ENCODE measurements at places on chromosomes 1 and 21. TPM values are rescaled to one million over a fixed set of nuclear protein-coding genes. Genes with fewer than 3 reads are reported as not detected.

The RPE65 gene
- polyA plus RNA-seq = not detected

The CD1B gene
- polyA plus RNA-seq = not detected

The RAB3B gene
- 5.7 TPM for polyA plus RNA-seq

DNA sequence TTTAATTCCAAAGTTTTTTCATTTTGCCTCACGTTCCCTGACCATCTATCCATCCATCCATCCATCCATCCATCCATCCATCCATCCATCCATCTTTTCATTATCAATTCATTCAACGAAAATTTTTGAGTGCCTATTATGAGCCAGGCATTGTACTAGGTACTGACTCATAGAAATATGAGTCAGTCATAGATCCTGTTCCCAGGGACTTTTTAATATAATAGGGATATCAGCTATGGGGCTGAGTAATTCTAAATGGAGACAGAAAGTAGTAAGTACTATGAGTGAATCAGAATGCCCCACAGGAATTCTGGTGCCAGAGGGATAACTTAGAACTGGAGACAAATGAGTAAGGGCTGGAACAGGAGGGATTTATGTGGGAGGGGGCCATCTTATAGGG, 49.8 kb upstream of the GNG12 start:
- no peak for DNase-seq

- no peak for DNase-seq
These were observed 231.9 kb downstream of the TOMM20 start for GRCh38 chr1:234896477-234897389.

DNA sequence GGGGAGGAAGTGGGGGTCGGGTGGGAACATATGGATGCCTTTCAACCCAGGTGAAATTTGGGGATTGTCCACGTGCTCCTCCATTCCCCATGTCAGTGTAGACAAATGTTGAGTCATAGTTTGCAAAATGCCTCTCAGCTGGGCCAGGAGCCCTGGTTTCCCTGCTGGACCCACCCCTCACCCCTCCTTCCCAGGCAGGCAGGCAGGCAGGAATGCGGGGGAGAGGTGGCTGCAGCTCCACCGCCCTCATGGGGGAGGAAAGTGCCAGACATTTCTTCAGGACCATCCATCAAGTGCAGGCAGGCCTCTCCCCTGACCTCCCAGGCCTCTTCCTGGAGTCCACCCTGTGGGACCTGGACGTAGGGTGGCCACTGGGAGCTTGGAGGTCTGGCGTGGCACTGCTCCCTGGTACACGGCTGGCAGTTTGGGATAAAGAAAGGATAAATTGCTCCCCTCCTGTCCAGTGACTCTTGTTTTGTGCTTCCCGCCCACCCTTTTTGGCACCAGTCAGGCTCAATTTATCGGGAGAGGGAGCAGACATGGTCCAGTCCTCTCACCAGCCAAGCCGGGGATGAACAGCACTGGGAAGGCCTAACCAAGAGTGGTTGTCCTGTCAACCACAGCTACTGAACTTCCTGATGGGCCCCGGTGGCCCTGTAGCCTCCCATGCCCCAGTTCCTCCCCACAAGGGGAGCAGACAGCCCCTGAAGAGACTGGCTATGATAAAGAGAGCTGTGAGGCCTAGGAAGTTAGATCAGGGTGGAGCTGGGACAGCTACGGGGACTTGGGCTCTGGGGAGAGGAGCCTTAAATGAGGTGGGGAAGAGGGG, 18.9 kb downstream of the NPR1 start:
- no peak for DNase-seq
